Head of caudate nucleus (tissue), 42 donors: ENCODE measurements at places on chromosomes 11 and 22.

DNA sequence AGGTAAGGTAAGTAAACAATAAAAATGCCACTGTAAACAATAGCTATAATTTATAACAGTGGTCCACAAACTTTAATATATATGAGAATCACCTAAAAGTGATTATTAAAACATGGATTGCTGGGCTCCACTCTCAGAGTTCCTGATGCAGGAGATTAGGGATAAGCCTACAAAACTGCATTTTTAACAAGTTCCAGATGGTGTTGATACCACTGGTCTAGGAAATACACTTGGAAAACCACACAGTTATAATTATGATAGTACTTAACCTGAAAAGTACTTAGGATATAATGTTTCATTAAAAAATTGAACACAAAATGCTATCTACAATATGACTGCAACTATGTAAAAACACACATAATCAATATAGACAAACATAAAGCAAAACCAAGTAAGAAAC lies 20.4 kb downstream of the FCHSD2 start:
- DNase-seq = no peak

- DNase-seq = no peak
These were observed 23.9 kb upstream of the RBM4B start for GRCh38 chr11:66701432-66702240.

DNA sequence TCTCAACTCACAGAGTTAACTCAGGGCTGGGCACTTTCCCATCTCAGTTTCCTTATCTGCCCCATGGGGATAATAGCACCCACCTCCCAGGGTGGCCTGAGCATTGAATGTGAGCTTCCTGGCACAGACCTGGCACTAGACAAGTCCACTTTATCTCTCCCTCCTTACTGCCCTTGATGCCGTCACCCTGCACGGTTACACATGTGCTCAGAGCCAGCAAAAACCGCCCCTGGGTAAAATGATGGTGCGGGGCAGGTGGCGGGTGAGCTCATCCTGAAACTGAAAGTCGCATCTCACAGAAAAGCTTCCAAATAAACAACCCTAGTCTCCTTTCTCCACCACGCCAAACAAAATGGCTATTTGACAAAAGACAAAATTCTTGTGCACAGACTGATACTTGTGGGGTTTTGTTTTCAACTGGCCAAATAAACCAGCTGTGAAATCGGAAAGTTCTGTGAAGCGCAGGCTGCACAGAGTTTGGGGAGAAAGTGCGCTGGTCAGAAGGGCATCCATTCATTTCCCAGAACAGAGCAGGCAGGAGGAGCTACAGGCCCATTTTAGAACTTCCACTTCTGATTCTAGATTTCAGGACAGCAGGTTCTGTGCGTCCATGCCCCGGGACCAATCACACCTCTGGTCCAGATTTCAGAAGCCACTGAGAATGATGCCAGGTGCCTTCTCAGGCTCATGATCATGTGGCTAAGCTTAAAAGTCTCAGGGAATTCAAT lies 138.1 kb downstream of the SHANK2 start:
- no peak for DNase-seq

DNA sequence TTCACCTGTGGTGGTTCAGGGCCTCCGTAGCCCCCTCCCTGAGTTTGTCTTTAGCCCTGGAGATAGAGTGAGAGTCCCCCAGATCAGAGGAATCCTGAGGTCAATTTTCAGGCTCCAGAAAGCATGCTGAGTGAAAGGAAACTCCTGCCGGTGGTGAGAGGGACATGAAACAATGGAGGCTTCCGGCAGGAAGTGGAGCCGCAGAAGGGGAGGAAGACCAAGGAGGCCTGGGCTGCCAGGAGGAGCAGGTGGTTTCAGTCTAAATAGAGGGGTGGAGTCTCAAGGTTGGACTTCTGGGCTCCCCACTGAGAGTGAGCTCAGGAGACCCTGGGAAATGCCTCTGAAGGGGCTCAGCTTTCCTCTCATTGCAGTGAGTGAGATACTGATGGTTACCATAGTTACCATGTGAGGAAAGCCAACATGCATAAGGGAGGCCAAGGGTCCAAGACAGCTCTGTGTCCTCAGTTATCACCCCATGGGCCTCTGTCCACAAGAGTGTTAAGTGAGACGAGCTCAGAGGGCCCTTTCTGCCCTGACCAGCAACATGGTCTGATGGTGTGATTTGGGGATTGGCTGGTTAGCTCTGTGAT lies 10.7 kb downstream of the SLCO2B1 start:
- DNase-seq = no peak

DNA sequence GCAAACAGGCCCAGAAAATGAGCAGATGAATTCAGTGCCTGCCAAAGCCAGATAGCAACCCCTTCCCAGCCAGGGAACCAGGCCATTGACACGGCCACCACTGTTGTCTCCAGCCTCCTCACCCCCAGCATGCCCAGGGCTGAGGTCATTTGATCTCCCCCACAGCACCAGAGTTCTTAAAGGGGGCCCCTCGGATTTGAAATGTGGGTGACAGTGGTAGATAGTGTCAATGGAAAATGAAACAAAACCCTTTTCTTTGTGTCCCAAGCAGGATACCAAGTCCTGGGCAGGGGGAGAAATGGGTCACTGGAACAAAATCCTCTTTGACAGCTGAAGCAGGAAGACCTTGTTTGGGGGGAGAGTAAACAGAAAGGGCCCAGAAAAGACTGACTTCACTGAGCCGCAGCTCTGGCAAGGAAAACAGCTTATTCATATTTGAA lies 14.3 kb upstream of the ACCSL start:
- peak; percentile 55 for DNase-seq

DNA sequence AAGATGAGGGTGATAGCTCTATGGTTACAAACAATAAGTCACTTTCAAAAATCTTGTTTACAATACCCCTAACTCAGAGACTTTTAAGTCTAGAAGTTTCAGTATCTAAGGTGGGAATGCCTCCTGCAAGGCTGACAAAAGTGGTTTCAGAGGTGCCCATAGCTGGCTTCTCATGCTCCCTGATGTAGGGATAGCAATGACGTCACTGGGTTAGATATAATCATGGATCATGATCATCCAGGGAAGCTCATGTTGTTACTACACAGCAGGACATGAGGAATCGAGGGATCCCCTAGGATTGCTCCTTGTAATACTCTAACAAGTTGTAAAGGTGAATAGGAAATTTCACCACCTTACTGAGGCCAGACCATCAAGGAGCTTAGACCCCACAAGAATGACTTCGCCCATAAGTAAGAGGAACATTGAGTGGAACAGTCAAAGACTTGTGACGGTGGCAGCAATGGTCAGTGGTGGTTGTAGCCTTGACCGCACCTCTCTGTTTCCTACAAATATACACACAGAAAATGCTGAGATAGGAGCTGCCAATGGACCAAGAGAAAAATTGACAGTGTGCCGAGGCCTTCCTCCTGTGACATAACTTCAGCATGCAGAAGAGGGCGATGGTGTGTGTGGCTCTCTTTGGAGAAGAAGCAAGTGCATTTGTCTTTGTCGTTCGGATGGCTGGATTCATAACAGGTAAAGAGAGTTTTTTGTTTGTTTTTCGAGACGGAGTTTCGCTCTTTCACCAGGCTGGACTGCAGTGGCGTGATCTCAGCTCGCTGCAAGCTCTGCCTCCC lies 15.6 kb downstream of the APOL4 start:
- DNase-seq = no peak

DNA sequence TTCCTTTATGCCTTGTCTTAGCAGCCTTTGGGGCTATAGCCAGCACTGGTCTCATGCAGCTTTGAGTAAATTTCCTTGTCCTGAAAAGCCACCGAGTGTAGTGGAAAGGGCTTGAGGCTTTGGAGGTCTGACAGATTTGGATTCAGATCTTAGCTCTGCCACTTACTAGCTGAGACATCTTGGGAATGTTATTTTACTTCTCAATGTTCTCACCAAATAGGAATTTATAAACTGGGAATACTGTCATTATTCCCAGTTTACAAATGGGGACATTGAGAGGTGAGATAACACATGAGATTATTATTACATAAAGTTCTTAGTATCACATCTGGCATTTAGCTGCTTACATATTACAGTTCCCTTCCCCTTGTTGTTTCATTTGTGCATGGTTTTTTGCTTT lies 95.5 kb downstream of the COMMD9 start:
- DNase-seq = no peak

- DNase-seq = no peak
These were observed 4.7 kb downstream of the BSX start for GRCh38 chr11:122976734-122977469.

DNA sequence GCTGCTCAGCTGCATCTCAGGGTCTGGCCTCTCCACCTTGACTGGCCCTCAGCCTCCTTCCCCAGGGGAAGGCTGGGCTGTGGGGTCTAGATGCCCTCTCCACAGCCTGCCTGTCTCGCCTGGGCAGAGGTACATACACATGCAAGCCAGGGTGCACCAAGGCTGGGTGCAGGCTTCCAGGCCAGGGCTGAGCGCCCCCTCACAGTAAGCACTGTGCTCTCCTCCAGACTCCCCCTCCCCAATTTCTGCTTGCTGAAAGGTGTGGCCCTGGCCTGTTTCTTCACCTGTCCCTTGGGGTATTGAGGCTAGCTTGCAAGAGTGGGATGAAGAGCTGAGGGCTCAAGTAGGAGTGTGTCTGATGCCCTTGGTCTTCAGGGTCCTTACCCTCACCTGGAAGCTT lies 22.5 kb downstream of the RELT start:
- no peak for DNase-seq

GRCh38 chr11:213111-213510 lies 5.6 kb downstream of the RIC8A start:
- no peak for DNase-seq

GRCh38 chr11:68329978-68330699 lies 17.7 kb downstream of the LRP5 start:
- DNase-seq = no peak

DNA sequence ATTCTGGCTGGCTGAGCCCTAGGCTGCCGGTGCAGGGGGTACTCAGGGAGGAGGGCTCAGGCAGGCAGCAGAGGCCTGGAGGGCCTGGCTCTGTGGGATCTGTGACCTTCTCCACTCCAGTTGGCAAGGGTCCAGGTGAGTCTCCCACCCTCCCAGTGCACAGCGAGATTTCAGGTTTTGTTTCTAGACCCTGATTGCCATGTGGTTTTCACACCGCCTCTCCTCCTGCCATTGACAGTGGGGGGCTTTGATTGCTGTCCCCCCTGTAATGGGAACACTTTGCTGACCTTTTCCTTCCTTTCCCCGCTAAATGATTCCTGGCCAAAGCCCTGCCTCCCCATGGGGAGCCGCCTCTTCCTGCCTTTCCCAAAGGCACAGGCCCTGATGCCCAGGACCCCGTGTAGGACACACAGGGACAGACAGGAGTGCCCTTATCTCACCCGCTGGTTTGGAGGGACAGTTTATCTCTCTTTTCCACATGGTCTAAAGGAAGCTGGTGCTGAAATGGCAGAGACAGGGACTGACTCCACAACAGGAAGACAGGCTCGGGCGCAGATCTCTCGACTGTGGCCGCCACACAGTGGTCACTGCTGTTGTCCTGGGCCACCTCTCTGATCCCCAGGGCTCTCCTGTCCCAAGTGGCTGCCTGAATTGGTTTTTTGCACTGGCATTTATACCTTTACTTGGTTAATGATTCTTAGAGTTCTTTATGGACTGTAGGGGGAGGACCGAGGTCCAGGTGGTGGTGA lies 43.4 kb downstream of the BCR start:
- DNase-seq = no peak

DNA sequence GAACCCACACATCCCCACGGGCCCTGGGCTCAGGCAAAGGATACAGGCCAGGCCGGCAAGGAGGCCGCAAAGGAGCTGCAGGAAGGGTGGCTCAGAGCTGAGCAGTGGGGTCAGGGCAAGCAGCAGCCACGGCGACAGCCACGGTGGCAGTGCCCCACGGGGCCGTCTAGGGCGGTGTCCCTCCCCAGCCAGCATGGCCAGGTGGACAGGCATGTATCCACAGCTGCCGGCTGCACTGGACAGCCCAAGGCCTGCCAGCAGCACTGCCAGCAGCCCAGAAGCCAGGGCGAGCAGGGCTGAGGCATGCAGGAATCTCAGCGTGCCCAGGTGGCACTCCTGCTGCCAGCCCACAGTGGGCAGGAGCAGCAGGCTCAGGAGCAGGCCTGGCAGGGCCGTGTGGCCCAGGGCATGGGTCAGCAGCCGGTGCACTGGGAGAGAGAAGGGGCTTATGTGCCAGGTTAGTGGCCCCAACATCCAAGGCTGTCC lies 3.9 kb downstream of the RHBDD3 start:
- DNase-seq = no peak

DNA sequence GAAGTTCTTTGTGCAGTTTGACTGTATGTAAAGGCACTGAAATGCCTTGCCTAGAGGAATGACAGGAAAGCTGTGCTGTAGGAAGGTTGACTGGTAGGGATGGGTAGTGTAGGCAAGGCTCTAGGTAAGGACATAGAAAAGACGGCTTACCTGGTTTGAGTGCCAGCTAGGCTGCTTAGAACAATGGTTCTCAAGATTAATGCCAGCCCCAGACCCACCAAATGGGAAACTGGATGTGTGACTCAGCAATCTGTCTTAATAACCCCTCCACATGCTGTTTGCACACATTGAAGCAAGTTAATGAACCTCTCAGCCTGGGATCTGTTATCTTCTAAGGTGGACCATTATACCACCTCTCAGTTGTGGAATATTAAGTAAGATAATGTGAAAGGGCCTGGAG lies 3.7 kb downstream of the RPS3 start:
- no peak for DNase-seq

DNA sequence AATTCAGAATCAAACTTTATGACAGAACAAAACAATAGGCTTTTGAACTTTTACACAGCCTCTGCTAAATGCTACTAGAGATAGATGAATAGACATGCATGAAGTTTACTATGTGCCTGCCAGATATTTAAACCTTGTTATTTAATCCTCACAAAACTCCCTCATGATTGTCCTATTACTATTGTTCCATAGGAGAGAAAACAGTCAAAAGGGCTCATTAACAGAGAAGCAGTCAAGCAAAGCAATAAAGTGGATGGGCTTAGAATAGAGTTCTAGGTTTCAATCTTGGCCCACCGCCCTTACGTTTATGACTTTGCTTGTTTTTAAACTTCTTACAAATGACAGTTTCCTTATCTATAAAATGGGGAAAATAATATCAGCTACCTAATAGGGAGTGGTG lies 12.9 kb downstream of the CWC15 start:
- no peak for DNase-seq
